ENCODE measurements at places on chromosomes 4 and X. TPM values are rescaled to one million over a fixed set of nuclear protein-coding genes. Genes with fewer than 3 reads are reported as not detected.

The ELMOD2 gene
- 56.7 TPM for total RNA-seq

The GPR50 gene
- not detected for total RNA-seq

The CFI gene
- total RNA-seq, result 8.3 TPM

The CHIC2 gene
- total RNA-seq, result 58.5 TPM

The SUPT20HL2 gene
- not detected for total RNA-seq

The CDS1 gene
- total RNA-seq, result 43.2 TPM

The SLC25A31 gene
- not detected for total RNA-seq

The RAB33A gene
- total RNA-seq, result 0.88 TPM

The SSX1 gene
- not detected for total RNA-seq

The NPY5R gene
- total RNA-seq, result 1.7 TPM

The MTNR1A gene
- not detected for total RNA-seq

The MTTP gene
- total RNA-seq, result 8.3 TPM

The SLC2A9 gene
- total RNA-seq, result 8.3 TPM

The NPY2R gene
- not detected for total RNA-seq

The SPANXN2 gene
- not detected for total RNA-seq

The PHEX gene
- total RNA-seq, result 20.7 TPM

The CT45A1 gene
- total RNA-seq, result not detected

The SERPINA7 gene
- not detected for total RNA-seq

The CT45A3 gene
- not detected for total RNA-seq

The C4orf36 gene
- not detected for total RNA-seq

The FAT1 gene
- 471 TPM for total RNA-seq

The XAGE1A gene
- total RNA-seq, result not detected

The LNX1 gene
- total RNA-seq, result 28.2 TPM

The ATOH1 gene
- total RNA-seq, result 42.2 TPM

Data from Peyer's patch (tissue), 4 donors.